ENCODE measurements at places on chromosomes 3 and 15. TPM values are rescaled to one million over a fixed set of nuclear protein-coding genes. Genes with fewer than 3 reads are reported as not detected.
A peak's percentile ranks its signal among the peaks of the same experiment; 100 is the strongest.

GRCh38 chr15:41890050-41890690, 3.7 kb downstream of the SPTBN5 start:
- DNase-seq, result no peak

GRCh38 chr3:135228201-135228600, 433.1 kb downstream of the EPHB1 start:
- no peak for DNase-seq

GRCh38 chr3:49397470-49397869, 14.3 kb downstream of the RHOA start:
- peak; percentile 38 for DNase-seq

DNA sequence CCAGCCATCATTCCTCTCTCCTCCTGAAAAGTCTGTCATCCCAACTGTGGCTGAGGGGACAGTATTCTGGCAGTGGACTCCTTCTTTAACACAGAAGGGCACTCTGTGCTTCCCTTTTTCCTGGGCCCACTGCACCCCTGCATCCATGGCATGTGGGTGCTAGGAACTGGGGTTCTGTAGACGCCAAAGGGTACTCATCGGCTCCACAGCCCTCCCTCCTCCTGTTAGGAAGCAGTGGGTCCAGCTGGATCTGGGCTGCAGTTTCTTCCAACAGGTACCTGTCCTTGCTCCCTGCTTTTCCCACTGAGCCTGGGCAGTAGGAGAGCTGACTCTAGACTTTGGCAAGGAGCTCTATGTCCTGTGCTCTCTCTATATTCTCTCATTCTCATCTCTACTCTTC, 6.4 kb upstream of the MANF start:
- DNase-seq, result no peak

DNA sequence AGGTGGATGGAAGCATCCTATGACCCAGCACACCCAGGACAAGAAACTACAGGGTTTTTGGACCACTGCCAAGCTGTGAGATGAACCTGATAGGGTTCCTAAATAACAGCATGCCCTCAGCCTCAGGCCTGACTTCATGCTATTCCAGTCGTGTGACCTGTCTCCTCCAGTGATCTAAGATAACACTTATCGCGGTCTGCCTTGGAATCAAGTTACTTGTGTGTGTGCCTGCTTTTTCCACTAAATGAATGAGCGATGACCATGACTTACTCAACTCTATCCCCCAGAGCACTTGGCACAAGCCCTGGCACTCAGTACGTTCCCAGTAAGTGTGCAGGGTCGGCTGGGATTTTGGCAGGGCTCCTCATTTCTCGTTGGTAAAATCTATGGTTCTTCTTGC, 172.7 kb upstream of the TP63 start:
- no peak for DNase-seq

GRCh38 chr15:60713119-60714084, 234.5 kb upstream of the ICE2 start:
- no peak for DNase-seq

- DNase-seq, result no peak
Observed at GRCh38 chr3:128215800-128216495, 62.7 kb downstream of the EEFSEC start.

DNA sequence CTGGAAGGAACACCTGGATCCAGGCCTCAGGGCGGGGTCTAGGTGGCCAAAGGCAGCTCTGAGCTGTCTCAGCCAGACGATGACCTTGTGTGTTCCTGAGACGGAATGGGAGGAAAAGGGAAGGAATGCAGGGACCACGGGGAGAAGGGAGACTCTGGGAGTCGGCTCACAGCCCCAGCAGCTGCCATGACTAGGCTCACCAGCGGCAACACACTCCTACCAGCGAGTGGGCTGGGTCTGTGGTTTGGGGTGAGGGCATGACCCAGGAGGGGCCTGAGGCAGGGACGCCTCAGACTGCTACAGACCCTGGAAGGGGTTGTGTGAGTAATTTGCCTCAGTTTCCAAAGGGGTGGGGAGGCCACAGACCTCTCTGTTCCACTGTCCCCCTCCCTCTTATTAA, 19.8 kb downstream of the IQSEC1 start:
- DNase-seq, result no peak

GRCh38 chr15:45386420-45386819, 8.1 kb upstream of the GATM start:
- peak; percentile 24 for DNase-seq

DNA sequence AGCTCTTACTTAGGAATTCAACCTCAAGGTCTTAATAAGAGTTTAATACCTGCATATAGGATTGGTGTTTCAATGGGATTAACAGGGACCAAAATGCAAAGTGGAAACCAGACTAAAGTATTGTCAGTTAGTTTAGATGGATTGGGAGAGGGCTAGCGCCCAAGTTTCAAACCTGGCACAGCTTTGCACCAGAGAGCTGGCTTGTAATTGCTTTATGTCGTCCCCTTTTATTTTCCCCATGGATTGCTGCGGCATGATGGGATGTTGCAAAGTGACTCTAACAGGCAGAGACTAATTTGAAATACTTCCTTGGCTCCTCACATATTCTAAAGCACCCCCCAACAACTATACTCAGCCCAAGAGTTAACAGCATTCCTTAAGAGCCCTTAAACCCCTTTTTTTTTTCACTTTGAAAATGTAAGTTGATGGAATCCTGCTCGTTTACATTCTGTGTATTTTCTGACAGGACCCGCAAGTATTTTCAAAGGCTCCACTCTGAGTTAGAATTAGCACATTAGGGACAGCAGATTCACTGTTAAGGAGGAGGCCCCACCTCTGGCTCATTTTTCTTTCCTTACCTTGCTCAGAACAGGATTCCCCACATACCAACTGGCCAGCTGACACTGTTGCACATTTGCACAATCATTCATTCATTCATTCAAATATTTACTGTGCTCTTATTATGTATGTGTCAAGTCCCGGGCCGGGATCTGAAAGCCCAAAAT, 214.2 kb downstream of the ERC2 start:
- no peak for DNase-seq

GRCh38 chr15:42144841-42145375, 11.5 kb downstream of the PLA2G4F start:
- DNase-seq, result no peak

GRCh38 chr3:129014148-129014547, 13.0 kb downstream of the EFCC1 start:
- no peak for DNase-seq

Gene TUSC7
- not detected for total RNA-seq

Gene SLC25A36
- total RNA-seq, result 225 TPM

Gene VILL
- 7.2 TPM for total RNA-seq

Gene LSAMP
- 126 TPM for total RNA-seq

Data from spinal cord (tissue), 10 donors.